NCI-H2171 (cell line): ENCODE measurements at places on chromosomes 4 and X.

DNA sequence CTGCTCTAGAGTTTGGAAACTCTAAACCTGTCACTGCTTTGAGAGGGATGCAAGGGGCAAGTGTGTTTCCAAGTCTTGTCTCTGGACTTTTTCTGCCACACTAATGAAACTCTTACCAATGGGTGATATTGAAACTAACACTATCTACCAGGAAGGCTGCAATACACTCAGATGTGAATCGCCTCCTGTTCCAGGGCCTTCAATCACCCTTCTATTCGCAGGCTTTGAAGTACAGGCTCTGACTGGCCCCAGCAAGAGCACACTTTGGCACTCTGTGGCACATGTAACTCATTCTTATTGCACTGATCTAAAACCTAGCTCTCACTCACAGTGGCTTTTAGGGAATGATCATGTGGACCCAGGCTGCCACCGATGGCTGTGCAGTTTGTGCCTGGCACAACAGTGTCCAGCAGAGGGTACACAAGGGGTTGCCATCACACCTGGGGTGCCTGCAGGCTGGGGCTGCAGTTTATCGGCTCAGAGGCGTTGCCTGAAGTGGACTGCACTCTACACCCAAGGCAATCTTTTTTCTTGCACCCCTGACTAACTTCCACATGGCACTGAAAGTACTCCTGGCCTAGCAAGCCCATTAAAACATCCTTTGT lies 210.8 kb downstream of the MGST2 start:
- DNase-seq = no peak

GRCh38 chrX:151962034-151962433 lies 12.4 kb downstream of the GABRE start:
- no peak for DNase-seq

DNA sequence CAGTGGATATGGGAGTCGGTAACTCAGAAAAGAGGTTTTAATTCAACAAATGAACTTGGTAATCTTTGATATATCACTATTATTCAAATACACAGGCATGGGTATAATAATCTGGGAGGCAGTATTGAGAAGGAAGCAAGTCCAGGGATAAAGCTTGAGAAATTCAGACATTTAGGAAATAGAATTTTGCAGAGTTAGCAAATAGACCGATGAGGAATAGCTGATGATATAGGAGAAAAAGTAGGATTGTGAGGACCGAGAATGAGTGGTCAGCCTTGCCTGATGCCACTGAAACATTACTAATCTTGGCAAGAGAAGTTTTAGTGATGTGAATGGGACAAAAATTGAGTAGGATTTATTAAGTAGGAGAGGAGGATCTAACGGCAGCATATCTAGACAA lies 71.9 kb downstream of the TLL1 start:
- no peak for DNase-seq

DNA sequence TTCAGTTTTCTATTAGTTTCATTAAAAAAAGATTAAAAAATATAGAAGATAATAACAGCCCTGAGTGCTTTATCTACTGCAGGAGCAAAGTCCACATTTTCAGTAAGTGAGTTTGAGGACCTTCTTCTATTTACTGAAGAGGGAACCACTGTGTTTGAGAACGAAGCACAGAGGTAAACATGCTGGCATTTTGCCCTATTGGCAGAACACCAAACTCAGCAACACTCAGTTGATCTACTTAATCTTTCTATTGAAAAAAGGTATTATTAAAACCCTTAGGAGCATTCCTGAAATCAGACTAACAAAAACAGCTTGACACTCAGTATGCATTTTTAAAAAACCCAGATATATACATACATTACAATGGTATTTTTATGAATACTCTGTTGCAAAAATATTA lies 1496.7 kb downstream of the TECRL start:
- DNase-seq = no peak

DNA sequence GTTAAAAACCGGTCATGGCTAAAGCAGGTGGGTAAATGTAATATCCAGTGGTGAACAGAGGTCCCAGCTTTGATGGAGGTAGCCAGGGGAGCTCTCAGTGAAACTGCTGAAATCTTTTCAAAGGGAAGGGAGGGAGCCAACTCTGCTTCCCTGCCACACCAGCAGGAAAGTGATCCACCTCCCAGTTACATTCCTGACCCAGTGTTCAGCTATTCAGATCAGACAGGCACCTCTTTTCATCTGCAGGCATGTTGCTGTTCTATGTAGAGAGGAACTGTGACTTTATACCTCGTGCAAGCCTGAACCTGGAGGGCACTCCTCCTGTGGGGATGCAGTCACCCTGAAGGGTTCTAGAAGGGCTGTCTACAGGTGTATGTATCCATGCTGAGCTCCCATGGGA lies 37.6 kb downstream of the DCLK2 start:
- no peak for DNase-seq

DNA sequence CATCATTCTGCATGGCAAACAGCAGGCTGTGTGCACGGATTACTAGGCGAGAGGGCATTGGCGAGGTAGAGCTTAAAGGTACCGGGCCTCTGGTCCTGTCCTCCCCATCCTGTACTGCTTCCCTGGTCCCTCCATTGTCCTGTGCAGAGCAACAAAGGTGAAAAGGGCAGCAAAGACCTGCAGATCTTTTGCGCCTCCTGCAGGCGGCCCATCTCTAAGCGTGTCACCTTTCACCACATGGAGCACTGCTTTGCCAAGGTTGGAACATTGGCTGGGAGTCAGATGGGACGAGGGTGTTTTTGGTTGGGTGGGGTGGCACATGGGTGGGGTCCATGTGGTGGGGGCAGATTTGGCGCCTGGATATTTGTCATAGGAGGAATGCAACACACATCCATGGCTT lies 64.7 kb upstream of the UXT start:
- no peak for DNase-seq

GRCh38 chrX:23008431-23009099 lies 8.8 kb downstream of the DDX53 start:
- no peak for DNase-seq

DNA sequence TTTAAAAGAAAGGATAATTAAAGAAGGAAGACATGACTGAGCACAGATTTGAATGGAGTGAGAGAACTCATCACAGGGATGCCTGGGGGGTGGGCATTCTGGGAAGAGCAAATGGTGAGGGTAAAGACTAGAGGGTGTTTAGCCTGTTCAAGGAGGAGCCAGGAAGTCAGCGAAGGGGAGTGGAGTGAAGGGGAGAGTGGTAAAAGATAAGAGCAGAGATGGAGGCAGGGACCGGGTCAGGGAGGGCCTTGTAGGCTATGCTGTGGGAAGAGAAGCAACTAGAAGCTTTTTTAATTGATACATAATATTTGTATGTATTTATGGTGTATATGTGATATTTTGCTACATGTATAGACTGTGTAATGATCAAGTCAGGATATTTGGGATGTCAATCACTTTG lies 2.2 kb upstream of the VGLL1 start:
- no peak for DNase-seq

- DNase-seq = no peak
These were observed 152.3 kb upstream of the MAD2L1 start for GRCh38 chr4:120218981-120219380.

DNA sequence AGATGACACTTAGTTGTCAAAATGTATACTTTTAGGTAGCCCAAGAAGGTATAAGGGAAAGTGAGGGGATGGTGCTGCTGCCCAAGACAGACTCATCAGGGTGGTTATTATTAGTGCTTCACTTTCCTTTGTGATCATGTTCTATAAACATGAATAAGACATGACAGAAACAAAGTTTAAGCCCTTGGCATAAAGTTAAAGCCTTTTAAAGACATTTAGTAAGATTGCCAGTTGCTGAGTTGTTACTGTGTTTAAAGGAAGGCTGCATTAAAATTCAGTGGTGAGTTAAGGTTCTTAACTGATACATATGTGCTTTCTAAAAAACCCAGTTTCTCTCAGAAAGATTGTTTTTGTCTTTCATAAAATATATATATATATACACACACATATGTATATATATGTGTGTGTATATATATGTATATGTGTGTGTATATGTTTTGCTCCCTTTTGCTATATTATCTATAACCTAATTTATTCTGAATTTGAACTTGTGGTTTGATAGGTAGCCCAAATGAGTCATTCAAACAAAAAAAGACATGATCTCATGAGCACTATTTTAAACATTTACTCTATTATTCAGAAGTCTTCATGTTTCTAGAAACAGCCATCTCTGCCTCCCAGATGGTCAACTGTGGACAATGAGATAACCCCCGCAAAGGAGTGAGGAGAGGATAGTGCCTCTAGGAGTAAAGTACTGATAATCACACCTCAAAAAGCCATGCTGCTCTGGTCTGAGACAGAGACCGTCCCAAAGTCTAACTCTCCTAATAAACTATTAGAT lies 98.1 kb upstream of the OTUD4 start:
- DNase-seq = no peak

DNA sequence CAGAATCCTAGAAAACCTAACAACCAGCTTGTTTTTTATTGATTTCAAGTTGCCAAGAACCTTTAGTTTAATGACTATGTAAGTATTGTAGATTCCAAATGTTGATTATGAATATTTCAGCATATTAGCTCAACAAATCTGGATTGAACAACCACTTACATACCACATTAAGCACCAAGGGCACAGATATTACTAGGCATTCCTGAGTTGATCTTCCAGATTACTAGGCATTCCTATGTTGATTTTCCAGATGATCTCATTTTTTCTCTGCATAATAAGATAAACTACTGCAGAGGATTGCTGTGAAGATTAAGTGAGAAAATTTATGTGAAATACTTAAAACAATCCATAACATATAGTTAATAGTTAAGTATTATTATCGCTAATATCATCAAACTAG lies 17.4 kb upstream of the DCAF8L1 start:
- DNase-seq = no peak

- no peak for DNase-seq
These were observed 33.1 kb downstream of the RBM47 start for GRCh38 chr4:40596522-40596921.

- DNase-seq = no peak
These were observed 91.6 kb upstream of the BMP2K start for GRCh38 chr4:78684325-78685079.

DNA sequence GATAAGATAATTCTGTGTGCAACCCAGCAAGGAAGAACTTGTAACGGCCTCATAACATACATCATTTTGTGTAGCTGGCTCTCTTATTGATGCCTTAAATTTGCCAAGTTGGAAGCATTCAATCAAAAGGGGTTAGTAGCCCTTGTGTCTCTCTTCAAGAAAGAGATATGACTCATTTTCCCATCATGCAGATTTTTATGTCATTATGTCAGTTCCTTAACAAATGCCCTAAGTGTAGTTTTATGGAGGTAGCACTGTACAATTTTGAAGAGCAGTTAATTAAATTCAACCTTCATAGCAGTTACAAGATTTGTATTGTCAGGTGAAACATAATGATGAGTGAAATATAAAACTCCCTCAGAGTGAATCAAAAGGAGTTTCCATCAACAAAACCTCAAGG lies 215.6 kb downstream of the GRIA3 start:
- DNase-seq = no peak

GRCh38 chrX:40975951-40976350 lies 109.3 kb upstream of the USP9X start:
- no peak for DNase-seq

- DNase-seq = no peak
These were observed at the start of gene LNX1 for GRCh38 chr4:53591372-53591892. Gene LNX1, minus strand, starts transcription at chr4:53591486. Its CDS starts 17,484 bp downstream, at chr4:53574002.

GRCh38 chr4:33975995-33976394 lies 2268.3 kb downstream of the ARAP2 start:
- no peak for DNase-seq

- DNase-seq = no peak
These were observed 326.6 kb upstream of the ATOH1 start for GRCh38 chr4:93501946-93502345.

DNA sequence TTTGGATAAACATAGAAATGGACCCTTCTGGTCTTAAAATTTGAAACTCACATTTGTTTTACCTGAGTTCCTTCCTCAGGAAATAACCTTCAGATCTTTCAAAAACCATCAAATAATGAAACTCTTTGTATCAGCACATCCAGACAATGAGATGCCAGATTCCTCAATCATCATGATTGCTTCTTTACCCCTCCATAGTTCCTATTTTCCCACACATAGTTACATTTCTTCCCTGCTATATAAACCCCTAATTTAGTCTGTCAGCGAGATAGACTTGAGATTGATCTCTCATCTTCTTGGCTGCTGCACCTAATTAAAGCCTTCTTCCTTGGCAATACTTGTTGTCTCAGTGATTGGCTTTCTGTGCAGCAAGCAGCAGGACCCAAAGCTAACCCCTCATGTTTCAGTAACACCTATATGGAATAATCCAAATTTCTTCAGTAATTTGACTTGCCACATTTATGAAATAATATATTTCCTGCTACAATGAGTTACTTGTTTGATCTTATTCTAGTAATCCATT lies 83.9 kb upstream of the BANK1 start:
- no peak for DNase-seq

GRCh38 chr4:7983296-7983695 lies 43.6 kb upstream of the AFAP1 start:
- DNase-seq = no peak

- no peak for DNase-seq
These were observed 77.4 kb upstream of the AGA start for GRCh38 chr4:177519481-177520260.

- DNase-seq = no peak
These were observed 53.9 kb downstream of the ENPP6 start for GRCh38 chr4:184163813-184164212.

DNA sequence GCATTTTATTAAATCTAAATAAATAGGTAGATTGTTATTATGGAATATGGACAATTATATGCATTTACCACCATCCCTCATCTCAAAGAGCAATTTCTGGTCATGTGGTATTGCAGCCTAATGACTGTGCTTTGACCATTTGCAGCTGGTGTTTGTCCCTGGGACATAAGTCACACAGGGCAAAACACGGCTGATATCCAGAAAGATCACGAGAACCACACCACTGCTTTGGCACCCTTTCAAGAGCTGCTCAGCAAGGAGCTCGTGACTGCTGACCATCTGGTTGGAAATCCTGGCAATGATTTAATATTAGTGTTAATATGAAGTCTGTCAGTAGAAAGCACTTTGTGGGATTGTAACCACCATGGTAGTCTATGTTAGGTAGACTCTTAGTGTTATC lies 545.0 kb downstream of the GBA3 start:
- DNase-seq = no peak

DNA sequence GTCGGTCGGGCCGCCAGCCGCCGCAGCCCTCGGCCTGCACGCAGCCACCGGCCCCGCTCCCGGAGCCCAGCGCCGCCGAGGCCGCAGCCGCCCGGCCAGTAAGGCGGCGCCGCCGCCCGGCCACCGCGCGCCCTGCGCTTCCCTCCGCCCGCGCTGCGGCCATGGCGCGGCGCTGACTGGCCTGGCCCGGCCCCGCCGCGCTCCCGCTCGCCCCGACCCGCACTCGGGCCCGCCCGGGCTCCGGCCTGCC lies 213 bp downstream of the NFKB1 start:
- DNase-seq = no peak

- no peak for DNase-seq
These were observed 29.5 kb upstream of the IRF2 start for GRCh38 chr4:184503869-184504300.

DNA sequence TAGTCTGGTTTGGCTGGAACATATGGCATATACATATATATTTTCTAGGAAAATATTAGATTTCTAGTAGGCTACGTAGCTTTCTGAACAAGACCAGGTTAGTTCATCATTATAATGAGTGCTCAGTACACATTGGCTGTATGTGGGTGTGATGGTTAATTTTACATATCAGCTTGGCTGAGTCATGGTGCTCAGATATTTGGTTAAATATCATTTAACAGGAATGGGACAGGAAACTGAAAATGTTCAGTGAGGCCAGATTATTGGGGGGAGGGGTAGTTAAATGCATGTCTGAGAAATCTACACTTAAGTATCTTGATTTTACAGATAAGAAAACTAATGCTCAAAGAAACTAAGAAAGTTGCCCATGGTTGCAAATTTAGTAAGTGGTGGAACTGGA lies 160.1 kb downstream of the RBMX2 start:
- DNase-seq = no peak
